SK-N-SH (cell line): ENCODE measurements at places on chromosomes 1 and 21. TPM values are rescaled to one million over a fixed set of nuclear protein-coding genes. Genes with fewer than 3 reads are reported as not detected.

The ZBED6 gene
- polyA plus RNA-seq = 2.5 and 3.2 TPM in 2 replicates

The NCMAP gene
- polyA plus RNA-seq = 0.02 TPM in 1 of 2 replicates, not detected in the other

The P3R3URF gene
- polyA plus RNA-seq = not detected in 2 replicates

The FAM177B gene
- not detected in 2 replicates for polyA plus RNA-seq

The MACO1 gene
- 6.9 and 7.4 TPM in 2 replicates for polyA plus RNA-seq

The PPM1J gene
- polyA plus RNA-seq = 5.3 and 6.7 TPM in 2 replicates

The CD247 gene
- 0.08 TPM in 1 of 2 replicates, not detected in the other for polyA plus RNA-seq
